ENCODE measurements at places on chromosomes 5 and 9. TPM values are rescaled to one million over a fixed set of nuclear protein-coding genes. Genes with fewer than 3 reads are reported as not detected.

The PCA3 gene
- total RNA-seq = not detected

The PCDHA2 gene
- not detected for total RNA-seq

DNA sequence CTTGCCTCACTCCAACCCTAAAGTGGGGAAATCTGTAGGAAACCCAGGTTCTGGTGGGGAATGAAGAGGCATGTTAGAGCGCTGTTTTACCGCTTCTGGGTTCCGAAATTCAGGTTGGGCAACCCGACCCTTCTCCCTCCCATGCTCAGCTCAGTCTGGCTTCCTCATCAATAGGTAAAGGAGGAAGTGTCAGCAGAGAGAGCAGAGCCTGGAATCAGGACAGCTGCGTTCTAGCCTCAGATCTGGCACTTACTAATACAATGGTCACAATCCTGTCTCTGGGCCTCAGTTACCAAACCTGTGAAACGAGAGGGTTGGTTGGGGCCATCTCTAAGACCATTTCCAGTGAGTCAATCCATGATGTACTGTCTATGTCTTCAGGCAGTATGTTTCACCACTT is 16.2 kb upstream of the TNIP1 start:
- no peak overlapping the region for H3K27ac ChIP-seq
- DNase-seq = no peak
- no peak overlapping the region for H3K4me3 ChIP-seq
- peaks cover 94% of the 10 kb centered on the region for H3K4me1 ChIP-seq
- no peaks in the 10 kb centered on the region for H3K27me3 ChIP-seq

The DCTN3 gene
- 72.2 TPM for total RNA-seq

The GPR150 gene
- total RNA-seq = 0.18 TPM

- DNase-seq = peak; percentile 78
- no peaks in the 10 kb centered on the region for H3K27me3 ChIP-seq
- H3K36me3 ChIP-seq = no peaks in the 10 kb centered on the region
- H3K4me1 ChIP-seq = peaks cover 16% of the 10 kb centered on the region
- H3K4me3 ChIP-seq = no peak overlapping the region
- H3K27ac ChIP-seq = no peak overlapping the region
These were observed 2.7 kb upstream of the NSMF start for GRCh38 chr9:137461663-137462395.

GRCh38 chr5:38121420-38121819 is 136.9 kb upstream of the EGFLAM start:
- no peaks in the 10 kb centered on the region for H3K27me3 ChIP-seq
- no peak overlapping the region for H3K27ac ChIP-seq
- DNase-seq = no peak

The LCP2 gene
- 82.9 TPM for total RNA-seq

The VCP gene
- total RNA-seq = 175 TPM

GRCh38 chr9:69445251-69445650 is 120.2 kb downstream of the ENTREP1 start:
- no peaks in the 10 kb centered on the region for H3K4me1 ChIP-seq
- H3K27ac ChIP-seq = no peak overlapping the region
- H3K27me3 ChIP-seq = no peaks in the 10 kb centered on the region
- no peak overlapping the region for H3K4me3 ChIP-seq
- no peaks in the 10 kb centered on the region for H3K36me3 ChIP-seq

Measured in lower lobe of right lung (tissue), 2 donors.